Fibroblast of mammary gland (primary cell): ENCODE measurements at places on chromosomes 2 and 18.
A peak's percentile ranks its signal among the peaks of the same experiment; 100 is the strongest.

- DNase-seq: no peak
Measured at GRCh38 chr2:136628490-136628889, 136.9 kb upstream of the THSD7B start.

DNA sequence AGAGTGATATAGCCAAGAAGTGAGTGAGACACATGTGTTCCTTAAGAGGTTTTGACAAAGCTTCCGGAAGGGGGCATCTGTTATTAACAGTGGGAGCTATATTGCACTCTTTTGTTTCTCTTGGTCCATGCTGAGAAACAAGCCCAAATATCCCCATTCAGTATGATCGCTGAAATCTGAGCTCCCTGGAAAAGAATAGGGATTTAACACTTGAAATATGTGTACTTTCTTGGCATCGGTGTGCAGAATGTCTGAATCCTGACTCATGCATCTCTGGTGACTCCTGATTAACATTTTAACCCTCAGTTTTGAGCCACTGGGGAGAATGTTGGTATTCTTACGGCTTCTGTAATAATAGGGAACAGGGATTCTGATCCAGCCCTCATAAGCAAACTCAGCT is 448.1 kb downstream of the TSN start:
- DNase-seq: peak; percentile 81

- DNase-seq: no peak
Measured at GRCh38 chr18:35026407-35027061, 14.7 kb upstream of the MAPRE2 start.

DNA sequence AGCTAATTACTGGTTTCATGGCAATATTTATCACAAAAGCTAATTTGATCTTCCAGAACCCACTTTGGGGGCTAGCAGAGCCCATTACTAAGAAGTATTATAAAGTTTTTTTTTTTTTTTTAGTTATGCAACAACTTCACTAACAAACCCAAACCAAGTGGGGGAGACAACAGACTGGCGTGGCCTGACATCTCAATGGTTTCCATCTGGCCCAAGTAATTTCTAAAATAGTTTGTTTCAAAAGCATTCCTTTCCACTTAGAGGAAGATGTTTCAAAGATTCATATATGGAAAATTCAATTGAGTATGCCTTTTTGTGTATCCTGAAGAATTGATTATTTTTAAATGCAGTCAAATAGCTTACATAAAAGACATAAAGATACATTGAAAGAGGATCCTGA is 367.1 kb downstream of the HRH4 start:
- DNase-seq: peak; percentile 4

- peak; percentile 45 for DNase-seq
Measured at GRCh38 chr18:8610459-8610851, 1.2 kb downstream of the RAB12 start.

- peak; percentile 71 for DNase-seq
Measured at GRCh38 chr2:26605999-26606846, 34.9 kb downstream of the CIB4 start.

DNA sequence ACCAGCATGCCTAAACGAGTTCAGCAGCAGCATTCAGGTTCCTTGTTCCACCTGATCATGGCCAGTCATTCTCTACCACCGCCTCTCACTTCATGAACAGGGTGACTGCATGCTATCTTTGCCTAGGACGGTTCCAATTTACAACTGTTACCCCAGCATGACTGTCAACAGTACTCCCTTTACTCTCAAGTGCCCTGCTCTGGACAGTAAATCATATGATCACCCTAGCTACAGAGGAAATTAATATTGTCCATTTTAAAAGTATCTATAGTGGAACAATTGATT is 25.7 kb downstream of the MGAT4A start:
- DNase-seq: no peak

DNA sequence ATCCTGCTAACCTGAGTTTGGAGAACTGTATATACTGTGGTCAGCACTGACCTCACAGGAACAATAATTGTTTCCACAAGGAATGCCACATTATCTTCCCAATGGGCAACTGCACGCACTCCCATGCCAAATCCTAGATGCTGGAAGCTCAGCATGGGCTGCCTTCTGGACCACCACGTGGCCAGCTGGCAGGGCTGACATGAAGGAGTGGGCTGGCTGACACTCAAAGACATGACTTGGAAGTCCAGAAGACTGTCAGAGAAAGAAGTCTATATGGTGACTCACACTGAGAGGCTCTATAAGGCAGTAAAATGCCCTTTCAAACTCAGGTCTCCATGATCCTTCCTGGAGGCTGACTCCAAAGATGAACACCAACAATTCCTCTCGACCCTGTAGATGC is 98.4 kb upstream of the RNF152 start:
- DNase-seq: peak; percentile 63

- DNase-seq: no peak
Measured at GRCh38 chr2:161839926-161840325, 215.7 kb downstream of the SLC4A10 start.

- peak; percentile 58 for DNase-seq
Measured at GRCh38 chr2:172672114-172672513, 63.5 kb upstream of the RAPGEF4 start.

- DNase-seq: no peak
Measured at GRCh38 chr18:49875155-49875554, 61.8 kb upstream of the ACAA2 start.

DNA sequence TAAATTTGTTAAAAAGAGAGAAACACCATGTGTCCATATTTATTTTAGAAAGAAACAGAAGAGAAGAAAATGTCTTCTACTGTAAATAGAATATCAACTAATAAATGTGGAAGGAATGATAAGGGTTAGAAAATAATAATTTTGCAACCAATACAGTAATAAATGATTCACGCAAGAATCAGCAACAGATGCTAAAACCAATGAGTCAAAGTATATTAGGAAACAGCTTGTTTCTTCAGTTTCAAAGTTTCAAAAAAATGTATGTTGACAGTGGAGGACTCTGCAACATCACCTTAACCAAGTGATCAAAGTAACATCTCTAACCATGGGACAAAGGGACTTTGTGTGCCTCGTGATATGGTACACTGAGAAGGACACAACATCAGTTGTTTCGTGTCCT is 147.0 kb downstream of the TWIST2 start:
- DNase-seq: peak; percentile 63

GRCh38 chr2:64745562-64745961 is 91.8 kb upstream of the SERTAD2 start:
- no peak for DNase-seq

DNA sequence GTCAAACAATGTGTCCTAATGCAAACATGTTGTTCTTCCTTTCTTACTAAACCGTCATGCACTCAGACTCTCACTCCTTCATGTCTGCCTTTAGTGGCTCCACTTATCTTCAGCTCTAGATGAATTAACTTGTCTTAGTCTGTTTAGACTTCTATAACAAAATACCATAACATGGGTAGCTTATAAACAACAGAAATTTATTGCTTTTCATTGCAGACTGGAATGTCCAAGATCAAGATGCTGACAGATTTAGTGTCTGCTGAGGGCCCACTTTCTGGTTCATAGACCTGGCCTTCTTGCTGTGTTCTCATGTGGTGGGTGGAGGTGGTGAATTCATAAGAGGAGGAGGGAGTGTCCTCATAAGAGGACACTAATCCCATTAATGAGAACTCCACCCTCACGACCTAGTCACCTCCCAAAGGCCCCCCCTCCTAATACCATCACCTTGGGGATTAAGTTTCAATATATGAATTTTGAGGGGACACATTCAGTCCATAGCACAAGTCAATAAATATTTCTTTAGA is 32.3 kb downstream of the RALBP1 start:
- no peak for DNase-seq

DNA sequence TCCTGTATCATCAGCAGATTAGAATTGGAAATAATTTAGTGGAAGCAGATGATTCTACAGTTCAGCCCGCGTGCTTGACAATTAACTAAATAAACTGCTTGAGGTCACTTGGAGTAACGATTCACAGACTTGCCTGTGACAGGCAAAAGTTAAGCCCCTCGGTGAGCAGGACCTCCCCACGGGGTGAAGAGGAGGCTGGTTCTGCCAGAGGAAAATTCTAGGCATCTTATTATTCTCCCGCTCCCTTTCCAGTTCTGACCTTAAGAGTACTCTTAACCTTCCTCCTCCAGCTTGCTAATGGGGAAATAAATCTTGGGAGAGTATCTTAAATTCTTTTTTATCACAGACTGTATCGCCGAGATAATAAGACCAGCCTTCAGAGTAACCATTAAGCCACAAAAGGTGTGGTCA is 169.7 kb upstream of the SMAD2 start:
- no peak for DNase-seq

DNA sequence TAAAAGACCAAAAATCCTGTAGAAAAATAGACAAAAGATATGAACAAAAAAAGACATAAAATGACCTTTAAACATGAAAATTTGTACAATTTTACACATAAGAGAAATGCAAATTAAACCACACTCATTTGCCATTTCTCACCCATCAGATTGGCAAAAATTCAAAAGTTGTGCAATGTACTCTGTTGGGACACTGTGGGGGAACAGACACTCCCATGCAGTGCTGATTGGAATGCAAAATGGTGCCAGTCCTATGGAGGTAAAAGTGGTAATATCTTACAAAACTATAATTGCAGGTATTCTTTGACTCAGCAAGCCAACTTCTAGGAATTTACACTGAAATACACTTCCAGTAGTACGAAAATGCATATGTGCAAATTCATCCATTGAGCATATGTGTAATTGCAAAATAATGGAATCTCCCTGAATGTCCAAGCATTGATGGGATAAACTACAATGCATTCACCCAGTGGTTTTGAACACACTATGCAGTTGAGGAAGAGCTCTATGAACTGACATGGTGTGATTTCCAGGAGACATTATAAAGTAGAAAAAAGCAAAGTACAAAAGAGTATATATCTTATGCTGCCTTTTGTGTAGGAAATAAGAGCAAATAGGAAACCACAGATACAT is 201.8 kb upstream of the ZNF521 start:
- no peak for DNase-seq

- DNase-seq: no peak
Measured at GRCh38 chr2:99081891-99082290, 59.6 kb upstream of the C2orf15 start.

GRCh38 chr2:149585166-149585885 is 2.2 kb downstream of the MMADHC start:
- DNase-seq: no peak

GRCh38 chr2:96102596-96103186 is 13.7 kb downstream of the ADRA2B start:
- no peak for DNase-seq

GRCh38 chr18:32968248-32968647 is 195.4 kb upstream of the KLHL14 start:
- DNase-seq: no peak

DNA sequence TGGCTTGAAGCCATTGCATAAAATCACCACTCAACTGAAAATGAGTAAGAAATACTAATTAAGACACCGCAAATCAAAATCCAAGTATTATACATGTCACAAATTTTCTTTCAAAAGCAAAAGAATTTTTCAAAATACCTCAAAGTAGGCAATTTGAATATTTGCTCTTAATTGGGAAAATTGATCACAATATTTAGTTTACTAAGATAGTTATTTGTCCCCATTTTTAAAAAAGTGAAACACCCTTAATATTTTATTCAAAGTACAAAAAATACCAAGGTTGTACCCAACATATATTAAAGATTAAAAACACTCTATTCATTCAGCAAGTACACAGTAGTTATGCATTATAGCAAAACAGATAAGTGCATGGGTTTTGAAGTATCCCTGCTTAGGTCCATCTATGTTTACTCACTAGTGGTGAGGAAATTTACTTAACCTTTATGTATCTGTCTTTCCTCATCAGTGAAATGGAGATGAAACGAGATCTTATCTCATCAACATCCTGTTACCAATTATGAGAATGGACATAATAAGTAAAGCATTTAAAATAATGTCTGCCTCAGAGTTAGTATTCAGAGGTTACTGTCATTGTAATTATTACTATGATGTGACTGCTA is 35.1 kb downstream of the VPS54 start:
- no peak for DNase-seq

- DNase-seq: no peak
Measured at GRCh38 chr18:379681-380330, 112.0 kb upstream of the THOC1 start.

- DNase-seq: no peak
Measured at GRCh38 chr2:28217042-28217740, 175.5 kb upstream of the FOSL2 start.

DNA sequence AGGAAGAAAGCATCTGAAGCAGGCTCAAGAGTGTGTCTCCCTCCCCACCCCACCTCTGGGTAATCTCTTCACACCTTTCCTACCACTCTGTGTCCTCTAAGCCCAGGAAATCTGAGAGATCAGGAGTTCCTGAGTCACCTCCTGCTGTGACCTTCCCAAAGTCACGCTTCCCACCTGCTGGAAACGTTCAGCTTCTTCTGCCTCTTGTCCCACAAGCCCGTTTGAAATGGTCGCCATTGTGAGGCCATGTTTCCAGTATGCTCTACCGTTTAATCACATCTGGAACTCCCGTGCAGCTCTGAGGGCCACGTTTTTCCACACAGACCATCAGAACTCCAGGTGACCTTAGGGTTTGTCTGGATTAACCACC is 25.9 kb downstream of the GREB1 start:
- DNase-seq: no peak

- DNase-seq: no peak
Measured at GRCh38 chr2:40324656-40325055, 127.2 kb downstream of the SLC8A1 start.

- peak; percentile 28 for DNase-seq
Measured at GRCh38 chr18:69401226-69401971, 711 bp downstream of the DOK6 start.

DNA sequence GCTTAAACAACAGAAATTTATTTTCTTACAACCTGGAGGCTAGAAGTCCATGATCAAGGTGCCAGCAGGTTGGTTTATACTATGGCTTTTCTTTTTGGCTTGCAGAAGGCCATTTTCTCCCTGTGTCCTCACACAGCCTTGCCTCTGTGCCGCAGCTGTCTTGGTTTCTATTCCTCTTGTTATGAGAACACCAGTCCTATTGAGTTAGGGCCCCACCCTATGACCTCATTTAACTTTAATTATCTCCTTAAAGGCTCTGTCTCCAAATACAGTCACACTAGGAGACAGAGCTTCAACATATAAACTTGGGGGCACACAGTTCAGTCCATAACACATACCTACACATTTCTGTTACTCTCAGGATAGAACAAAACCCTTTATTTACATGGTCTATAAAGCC is 17.3 kb upstream of the RHOB start:
- DNase-seq: peak; percentile 63

DNA sequence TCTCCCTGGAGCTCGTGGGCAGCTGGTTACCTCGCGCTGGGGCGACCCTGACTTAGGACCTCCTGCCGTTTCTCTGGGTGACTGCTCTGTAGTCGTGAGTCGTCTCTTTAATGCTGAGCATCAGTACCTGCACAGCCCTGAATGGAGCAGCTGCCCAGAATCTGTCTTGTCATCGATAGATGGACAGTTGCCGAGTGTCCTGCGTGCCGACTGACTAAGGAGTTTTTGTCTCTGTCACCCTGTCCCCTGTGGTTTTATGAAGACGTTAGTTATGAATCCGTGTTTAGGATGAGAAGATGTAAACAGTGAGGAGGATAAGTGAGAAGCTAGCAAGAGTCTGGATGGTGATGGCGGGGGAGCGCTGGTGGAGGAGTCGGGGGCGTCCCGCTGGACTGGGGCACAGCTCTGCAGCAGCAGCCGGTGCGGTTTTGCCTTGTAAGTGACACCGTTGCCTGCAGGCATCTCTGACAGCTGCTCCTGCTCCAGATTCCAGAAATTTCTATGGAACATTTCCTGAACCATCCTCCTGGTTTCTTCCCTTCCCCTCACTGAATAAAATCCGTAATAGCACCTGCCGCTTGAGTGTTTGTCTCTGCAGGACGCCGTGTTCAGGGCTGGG is 13.3 kb downstream of the AGAP1 start:
- DNase-seq: no peak
